ENCODE measurements at places on chromosomes 3 and 15. TPM values are rescaled to one million over a fixed set of nuclear protein-coding genes. Genes with fewer than 3 reads are reported as not detected.

- DNase-seq: no peak
Observed at GRCh38 chr3:140726066-140726465, 48.2 kb downstream of the TRIM42 start.

GRCh38 chr3:112904786-112905185 lies 58.1 kb upstream of the CD200R1L start:
- DNase-seq: peak; percentile 53

- no peak for DNase-seq
Observed at GRCh38 chr3:61983479-61983878, 389.9 kb downstream of the FEZF2 start.

DNA sequence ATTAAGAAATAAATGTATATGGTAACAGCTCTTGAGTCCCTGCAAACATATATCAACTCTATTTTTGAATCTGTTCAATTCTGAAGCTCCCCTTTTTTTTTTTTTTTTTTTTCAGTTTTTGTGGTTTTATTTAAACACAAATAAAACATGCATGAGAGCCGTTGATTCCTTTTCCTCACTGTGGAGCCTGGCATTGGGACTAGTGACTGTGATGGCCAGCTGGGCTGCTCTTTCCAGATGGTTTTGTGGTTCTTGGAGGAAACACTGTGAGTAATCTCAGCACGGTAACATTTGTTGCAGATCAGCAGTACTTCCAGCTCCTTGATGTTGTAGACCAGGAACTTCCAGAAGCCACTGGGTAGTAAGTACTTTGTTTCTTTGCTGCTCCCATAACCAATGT lies 15.9 kb downstream of the EMC7 start:
- DNase-seq: no peak

DNA sequence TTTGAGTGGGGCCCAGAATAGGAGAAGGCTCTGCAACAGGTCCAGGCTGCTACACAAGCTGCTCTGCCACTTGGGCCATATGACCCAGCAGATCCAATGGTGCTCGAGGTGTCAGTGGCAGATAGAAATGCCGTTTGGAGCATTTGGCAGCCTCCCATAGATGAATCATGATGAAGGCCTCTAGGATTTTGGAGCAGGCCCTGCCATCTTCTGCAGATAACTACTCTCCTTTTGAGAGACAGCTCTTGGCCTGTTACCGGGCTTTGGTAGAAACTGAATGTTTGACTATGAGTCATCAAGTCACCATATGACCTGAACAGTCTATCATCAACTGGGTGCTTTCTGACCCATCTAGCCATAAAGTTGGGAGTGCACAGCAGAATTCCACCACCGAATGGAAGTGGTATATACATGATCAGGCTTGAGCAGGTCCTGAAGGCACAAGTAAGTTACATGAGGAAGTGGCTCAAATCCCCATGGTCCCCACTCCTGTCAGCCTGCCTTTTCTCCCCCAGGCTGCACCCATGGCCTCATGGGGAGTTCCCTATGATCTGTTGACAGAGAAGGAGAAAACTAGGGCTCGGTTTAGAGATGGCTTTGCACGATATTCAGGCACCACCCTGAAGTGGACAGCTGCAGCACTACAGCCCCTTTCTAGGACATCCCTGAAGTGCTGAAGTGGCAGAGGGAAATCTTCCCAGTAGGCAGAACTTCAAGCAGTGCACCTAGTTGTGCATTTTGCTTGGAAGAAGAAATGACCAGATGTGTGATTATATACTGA lies 971.4 kb downstream of the MCTP2 start:
- no peak for DNase-seq

- no peak for DNase-seq
Observed at GRCh38 chr15:83657549-83657948, 3.6 kb downstream of the ADAMTSL3 start.

- peak; percentile 14 for DNase-seq
Observed at GRCh38 chr3:186268616-186269448, 93.2 kb downstream of the DGKG start.

DNA sequence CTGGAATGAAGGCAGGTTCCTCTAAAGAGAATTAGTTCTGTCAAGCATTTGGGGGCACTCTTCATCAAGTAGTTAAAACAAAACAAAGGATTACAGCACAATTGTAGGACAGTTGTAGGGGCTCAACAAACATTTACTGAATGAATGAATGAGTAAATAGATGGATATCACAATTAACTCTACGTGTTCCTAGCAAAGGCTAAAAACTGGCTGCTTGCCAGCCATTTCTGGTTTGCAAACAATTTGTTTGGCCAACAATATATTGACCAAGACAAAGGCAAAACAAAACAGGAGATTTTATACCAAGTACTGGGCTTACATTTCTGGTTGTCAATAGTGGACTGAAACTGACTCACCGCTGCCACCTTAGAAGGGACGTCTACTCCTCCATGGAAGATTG lies 116.8 kb downstream of the ZNF280D start:
- no peak for DNase-seq

DNA sequence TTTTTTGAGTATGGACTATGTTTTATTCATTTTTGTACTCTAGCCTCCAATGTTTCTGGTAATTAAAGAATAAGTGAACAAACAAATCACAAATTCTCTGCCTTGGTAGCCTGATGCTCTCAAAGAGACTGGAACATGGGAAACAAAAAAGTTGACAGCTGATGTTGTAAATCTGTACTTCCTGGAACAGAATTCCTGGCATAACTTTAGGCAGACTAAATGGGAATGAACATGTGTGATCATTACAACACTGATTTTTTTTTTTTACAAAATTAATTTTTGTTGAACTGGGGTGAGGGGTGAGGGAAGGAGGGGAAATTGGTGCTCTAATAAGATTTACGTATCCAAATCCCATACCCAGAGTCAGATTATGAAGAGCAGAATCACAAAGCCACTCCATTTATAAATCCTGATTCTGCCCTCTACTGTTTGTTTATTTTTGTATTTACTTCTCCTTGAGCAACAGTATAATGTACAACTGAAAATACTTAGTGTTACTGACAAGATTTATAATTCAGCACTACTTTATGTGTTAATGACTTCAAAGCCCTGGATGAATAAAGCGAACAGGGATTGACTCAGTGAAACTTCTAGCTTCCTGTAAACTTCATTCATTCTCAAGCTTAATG lies 165.0 kb downstream of the FRMD5 start:
- DNase-seq: no peak

DNA sequence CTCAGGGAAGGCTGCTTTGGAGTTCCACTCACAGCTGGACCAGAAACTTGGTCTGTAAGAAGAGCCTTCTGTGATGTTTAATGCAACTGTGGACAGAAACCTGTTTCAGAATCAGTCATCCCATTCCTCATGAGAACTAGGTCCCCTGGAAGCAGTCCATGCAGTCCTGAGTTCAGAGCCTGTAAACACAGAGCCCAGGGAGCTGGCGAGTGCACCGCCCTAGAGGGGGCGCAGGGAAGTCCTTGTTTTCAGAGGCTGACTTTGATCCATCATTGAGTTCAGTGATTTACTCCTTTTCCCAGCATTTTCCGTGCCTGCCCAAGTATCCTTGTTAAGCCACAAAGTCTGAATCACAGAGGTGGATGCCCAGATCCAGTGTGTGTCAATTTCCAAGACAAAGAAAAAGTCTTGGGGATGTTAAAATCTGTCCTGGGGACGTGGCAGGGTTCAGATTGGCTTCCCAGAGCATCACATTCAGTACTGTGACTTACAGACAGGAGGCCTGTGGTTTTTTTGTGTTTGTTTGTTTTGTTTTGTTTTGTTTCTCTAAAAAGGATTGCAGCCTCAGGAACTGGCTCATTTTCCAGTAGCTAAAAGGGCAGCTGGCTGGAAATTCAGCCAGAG lies 9.8 kb upstream of the TXNRD3 start:
- DNase-seq: no peak

DNA sequence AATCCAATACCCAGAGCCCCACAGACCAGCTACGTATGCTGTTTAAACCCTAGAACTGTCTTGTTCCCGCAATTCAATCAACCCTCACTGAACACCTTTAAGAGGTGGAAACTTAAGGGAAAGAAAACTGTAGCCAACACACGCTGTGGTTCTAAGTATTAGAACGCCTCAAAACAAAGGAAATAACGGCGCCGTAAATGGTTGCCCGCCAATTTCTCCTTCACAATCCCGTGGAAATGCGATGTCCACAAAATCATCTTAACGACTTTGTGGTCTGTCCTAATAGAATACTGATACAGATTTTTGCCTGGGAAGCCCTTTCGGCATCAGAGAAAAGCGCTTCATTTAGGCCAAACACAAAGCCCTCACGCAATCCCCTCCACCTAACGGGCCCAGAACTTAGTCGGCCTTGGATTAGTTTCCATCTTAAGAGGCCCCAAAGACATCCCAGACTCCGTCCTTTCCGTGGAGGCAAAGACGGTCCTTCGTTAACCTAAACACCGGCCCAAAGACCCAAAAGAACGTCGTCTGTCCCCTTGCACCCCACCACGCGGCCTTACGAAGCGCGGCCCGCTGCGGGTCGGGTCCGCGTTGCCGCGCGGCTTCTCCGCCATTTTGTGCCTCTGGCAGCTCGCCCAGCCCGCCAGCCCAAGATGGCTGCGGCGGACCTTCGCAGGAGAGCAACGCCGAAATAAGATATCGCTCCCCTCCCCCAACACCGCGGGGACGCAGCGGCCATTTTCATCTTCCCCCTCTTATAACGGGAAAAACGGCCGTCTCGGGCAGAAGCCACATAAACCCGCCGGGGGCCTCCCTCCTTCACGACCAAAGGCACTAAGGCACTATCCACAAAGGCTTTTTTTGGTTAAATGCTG lies 763 bp downstream of the TRA2B start:
- DNase-seq: peak; percentile 84

DNA sequence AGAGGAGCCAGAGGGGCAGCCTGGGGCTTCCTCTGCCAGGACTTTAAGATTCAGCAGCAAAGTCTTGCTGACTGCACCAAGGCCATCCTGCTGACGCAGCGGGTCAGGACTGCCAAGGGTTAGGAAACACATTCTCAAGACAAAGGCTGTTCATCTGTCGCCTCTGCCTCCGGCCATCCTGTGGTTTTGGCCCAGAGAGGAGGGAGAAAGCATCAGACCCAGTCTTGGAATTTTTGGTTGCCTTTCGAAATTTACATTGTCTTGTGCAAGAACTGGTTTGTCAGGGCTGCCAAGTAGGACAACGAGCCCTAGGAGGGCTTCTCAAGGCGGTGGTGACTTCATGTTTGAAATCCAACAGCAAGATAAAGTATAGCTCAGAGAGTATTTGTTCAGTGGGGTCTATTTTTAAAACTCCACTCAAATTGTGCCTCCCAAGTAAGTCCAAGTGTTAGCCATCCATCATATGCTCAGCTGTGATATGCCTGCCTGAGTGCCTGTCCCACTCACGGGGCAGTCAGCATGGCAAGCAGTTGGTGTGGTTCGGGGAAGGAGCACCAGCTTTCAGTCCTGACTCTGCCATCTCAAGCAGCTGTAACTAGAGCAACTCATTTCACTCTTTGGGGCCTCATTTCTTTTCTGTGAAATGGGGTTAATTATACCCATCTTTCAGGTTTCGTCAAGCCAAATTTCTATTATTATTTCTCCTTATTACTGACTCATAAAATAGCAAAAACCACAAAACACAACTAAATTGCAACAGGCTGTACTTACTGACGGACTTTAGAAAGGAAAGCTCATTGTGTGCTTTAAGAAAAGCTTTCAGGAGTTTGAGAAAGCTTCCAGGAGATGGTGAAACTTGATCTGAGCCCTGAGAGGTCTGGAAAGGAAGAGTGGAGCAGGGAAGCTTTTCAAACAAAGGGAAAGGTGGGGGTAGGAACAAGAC lies 42.4 kb upstream of the RHO start:
- DNase-seq: no peak

GRCh38 chr15:81118361-81118760 lies 15.7 kb upstream of the CFAP161 start:
- DNase-seq: no peak

DNA sequence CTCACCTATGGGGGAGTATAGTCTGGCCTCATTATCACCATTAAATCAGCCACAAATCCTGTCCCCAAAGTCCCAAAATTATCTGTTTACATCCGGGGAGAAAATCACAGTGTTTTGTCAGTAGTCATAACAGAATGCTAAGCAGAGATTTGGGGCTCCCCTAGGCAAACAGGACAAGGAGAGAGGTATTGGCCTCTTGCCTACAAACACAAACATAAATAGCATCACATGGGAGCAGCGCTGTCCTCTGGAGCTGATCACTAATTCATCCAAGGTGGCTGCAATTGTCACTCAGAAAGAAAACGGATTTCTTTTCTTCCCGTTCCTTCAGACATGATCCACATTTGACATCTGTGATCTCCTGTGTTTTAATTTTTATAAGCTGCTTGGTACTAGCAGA lies 1028.1 kb downstream of the NTRK3 start:
- DNase-seq: no peak

GRCh38 chr3:10279384-10280176 lies 13.2 kb downstream of the GHRL start:
- no peak for DNase-seq

DNA sequence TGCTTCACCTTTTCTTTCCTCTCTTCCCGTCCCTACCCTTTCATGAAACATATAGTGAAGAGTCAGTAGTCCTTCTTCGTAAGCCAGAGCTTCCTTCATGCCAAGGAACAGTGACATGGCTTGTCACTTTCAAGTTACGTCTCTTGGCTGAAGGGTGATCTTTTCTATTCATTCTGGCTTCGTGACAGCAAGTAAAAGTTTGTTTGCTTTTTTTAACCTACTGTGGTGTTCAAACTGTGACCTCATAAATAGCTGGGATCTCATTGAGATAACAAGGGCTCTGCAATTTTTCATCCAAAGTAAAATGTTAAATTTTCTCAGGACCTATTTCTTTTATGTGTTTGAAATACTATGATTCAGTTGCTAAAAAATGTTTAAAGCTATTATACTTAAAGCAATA lies 10.5 kb downstream of the CDIN1 start:
- DNase-seq: no peak

DNA sequence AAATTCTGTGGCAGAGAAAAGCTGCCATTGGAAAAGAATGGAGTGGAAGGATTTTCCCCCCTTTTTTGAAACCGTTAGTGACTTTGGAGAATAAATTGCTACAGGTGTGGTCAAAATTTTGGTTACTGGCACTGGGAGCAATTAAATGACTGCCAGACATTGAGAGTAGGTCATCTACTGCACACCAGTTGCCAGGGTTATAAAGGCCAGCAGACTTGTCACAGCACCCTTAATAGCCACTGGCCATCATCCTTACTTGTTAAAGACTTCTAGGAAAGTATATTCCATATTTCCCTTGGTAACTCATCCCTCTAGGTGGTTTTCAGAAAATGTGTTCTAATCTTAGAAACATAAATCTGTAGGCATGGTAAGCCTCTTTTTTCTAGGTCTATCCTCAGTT lies 8.0 kb downstream of the PIK3CA start:
- no peak for DNase-seq

GRCh38 chr15:82186719-82187406 lies 75.7 kb downstream of the EFL1 start:
- DNase-seq: no peak

The IQCF5 gene
- not detected for polyA plus RNA-seq

The INSYN1 gene
- polyA plus RNA-seq: 127 TPM

The GOLGA6L7 gene
- 4.7 TPM for polyA plus RNA-seq

The ANKRD63 gene
- 0.14 TPM for polyA plus RNA-seq

The SLC35G2 gene
- 24.8 TPM for polyA plus RNA-seq

The NTRK3 gene
- polyA plus RNA-seq: 68.1 TPM

The TMC3 gene
- polyA plus RNA-seq: 1.5 TPM

The EIF4E3 gene
- 26.4 TPM for polyA plus RNA-seq
